ENCODE measurements at places on chromosomes 12 and 14. TPM values are rescaled to one million over a fixed set of nuclear protein-coding genes. Genes with fewer than 3 reads are reported as not detected.

- DNase-seq, result no peak
Observed at GRCh38 chr12:112611908-112612307, 179.6 kb upstream of the RPH3A start.

DNA sequence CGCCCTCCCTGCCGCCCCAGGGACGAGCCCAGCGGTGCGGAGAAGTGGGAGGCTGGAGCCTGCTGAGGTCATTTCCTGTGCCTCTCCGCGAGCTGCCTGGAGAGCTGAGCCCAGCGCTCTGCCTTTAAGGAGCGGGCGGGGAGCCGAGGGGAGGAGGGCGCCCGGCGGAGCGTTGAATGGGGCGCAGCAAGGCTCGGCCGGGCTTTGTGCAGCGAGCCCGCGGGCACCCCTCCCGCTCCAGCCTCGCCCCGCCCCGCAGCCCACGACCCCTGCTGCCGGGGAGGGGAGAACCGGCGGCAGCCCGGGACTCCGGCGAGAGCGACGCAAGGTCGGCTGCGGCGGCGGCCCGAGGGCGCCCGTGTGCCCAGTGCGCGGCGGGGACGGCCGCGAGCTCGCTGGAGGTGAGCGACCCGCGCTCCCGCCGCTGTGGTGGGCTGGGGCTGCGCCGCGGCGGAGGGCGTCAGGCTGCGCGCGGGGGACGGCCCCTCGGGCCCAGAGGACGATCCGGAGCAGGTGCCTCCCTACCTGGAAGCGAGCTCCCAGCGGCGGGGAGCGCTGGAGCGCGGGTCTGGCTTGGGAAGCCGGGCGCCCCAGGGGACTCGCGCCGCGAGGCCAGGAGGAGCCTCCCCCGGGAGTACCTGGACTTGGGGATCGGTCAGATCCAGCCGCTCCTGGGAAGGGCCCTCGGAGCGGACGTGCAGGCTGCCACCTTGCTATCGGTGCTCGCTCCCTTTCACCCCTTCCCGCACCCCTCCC is at the start of gene PLEKHH1:
TSS of gene PLEKHH1 (plus strand) at position 293 of the 756 bp plus-strand sequence. CDS start 8,578 bp downstream, outside the sequence.
- no peak for DNase-seq

DNA sequence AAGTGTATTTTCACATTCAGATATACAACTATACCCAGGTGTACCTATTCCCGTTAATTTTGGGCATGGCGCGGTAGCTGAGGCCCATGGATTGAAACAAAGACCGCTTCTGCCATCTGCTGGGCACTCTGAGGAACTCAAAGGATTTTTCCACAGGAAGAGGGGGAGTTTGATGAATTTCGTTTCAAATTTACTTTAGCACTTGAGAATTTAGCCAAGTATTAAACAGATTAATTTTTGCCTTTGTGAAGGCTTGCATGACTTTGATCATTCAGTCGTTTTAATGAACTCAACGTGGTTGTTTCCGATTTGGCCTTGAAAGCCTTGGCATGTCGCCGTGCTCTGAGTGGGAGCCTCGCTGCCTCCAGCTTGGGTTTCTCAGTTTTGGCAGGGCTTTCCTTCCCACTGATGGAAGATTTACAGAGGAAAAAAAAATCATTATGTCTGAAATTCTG is 153.2 kb upstream of the DDHD1 start:
- DNase-seq, result peak; percentile 28

DNA sequence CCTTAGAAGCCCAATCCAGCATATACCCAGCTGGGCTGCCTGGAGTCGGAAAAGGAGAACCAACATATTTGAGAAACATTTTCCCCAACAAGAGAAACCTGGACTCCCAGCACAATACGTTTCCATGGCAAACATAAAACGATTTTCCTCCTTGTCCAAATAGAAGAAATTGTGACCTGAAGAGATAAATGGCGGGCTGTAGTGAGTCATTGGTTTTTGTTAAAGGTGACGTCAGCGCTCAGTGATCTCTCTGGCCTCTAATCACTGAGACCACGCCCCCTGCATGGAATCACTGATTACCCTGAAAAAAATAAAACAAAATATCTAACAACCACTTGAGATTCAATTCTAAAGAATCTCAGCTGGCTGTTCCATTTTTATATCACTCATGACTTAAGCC is 6.0 kb downstream of the CCDC60 start:
- DNase-seq, result no peak

DNA sequence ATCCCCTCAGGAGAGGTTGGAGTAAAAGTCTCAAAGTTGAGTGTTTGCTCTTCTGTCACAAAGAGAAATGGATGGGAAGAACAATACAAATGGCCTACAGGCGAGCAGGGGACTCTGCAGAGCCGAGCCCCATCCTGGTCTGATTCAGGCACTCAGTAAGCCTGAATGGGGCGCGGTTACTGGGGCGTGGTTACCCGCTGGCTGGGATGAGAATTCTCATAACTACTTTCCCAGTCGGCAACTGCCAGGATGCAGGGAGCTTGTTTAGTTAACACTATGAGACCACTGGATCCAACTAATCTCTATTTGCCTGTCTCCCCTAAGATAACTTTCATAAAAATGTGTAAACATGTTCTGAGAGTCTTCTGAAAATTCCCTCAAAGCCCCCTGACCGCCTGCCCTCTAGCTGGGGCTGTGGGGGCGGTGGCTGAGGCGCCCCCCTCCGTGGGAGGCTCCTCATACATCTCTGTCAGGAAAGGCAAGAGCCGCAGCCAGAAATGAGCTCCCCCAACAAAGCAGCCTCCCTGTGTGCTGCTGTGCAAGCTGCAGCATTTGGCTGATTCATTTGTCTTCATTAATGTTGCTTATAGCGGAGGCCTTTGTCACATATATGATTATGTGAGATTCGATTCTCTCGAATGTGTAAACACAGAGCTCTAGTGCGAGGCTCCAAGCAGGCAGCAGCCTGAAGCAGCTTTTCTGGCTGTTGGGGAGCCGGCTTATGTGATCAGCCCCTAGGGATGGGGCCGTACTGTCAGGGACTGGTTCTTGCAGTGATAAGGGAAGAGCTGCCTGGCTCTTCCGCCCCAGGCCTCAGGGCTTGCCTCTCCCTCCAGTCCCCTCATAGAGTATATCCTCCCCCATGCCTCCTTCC is 126.1 kb upstream of the ARHGAP5 start:
- no peak for DNase-seq

DNA sequence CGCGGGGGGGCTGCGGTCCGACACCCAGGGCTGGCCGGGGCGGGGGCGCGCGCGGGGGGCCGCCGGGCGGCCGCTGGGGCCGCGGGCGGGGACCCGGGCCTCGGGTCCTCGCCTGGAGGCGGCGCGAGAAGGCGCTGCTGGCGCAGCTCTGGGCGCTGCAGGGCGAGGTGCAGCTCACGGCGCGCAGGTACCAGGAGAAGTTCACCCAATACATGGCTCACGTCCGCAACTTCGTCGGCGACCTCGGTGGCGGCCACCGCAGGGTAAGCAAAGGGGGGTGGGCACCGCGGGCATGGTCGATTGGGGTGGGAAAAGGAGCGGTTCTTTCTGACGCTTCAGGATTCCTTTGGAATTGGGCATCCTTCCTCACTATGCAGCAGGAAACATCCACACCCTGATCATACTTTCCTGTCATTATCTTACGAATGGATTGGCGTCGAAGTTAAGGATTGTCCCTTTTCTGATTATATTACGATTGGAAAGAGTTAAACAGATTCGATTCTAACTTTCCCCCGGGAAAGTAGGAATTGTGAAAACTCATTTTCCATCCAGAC is 798 bp downstream of the PDZRN4 start:
- DNase-seq, result no peak

- DNase-seq, result no peak
Observed at GRCh38 chr14:84671776-84672175, 858.2 kb upstream of the FLRT2 start.

DNA sequence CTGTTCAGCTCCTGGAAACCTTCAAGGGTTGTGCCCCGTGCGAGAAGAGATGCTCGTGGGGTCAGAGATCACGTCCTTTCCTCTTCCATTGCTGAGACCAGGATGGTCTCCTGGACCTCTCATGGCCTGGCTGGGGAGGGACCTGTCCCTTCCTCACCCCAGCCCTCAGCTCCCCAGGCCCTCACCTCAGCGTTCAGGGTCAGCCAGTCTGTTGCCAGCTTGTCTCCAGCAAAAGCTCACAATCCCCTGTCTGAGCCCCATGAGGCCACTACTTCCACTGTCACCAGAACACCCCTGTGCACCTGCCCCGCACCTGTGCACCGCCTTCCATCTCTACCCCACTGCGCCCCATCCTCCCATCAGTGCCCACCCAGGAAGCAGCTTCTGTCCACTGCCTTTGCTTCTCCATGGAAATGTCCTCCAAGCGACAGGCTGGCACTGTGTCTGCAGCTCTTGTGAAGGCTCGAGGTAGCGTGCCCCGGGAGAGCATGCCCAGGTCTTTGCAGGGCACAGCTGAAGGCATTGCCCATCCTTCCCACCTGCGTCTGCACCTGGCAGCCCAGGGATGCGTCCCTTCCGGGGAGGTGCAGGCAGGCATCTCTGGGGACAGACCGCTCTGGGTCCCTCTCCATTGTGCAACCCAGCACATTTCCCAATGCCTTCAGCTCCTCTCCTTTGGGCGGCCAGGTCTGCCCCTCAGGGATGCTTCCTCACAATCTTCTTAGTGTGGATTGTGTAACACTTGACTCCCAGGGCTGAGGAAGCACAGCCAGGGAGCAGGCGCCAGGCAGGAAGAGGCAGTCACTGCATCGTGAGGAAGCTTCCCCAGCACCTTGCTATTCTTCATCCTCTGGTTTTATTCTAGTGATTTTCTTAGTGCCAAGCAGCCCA is 179.6 kb downstream of the ADGRD1 start:
- DNase-seq, result no peak

- DNase-seq, result no peak
Observed at GRCh38 chr12:93709386-93709785, 32.2 kb downstream of the CRADD start.

AJUBA gene
- 22.4 TPM for polyA plus RNA-seq

LRRK2 gene
- polyA plus RNA-seq, result 10.4 TPM

RNF212B gene
- 0.07 TPM for polyA plus RNA-seq

ERBB3 gene
- 4.3 TPM for polyA plus RNA-seq

PMEL gene
- polyA plus RNA-seq, result 0.94 TPM

NDUFB1 gene
- polyA plus RNA-seq, result 686 TPM

TPH2 gene
- polyA plus RNA-seq, result 0.07 TPM

EIF4B gene
- polyA plus RNA-seq, result 148 TPM

CCDC92 gene
- 34.4 TPM for polyA plus RNA-seq

All from thymus (tissue), 14 donors.